ENCODE measurements at places on chromosomes 6 and 20. TPM values are rescaled to one million over a fixed set of nuclear protein-coding genes. Genes with fewer than 3 reads are reported as not detected.

DNA sequence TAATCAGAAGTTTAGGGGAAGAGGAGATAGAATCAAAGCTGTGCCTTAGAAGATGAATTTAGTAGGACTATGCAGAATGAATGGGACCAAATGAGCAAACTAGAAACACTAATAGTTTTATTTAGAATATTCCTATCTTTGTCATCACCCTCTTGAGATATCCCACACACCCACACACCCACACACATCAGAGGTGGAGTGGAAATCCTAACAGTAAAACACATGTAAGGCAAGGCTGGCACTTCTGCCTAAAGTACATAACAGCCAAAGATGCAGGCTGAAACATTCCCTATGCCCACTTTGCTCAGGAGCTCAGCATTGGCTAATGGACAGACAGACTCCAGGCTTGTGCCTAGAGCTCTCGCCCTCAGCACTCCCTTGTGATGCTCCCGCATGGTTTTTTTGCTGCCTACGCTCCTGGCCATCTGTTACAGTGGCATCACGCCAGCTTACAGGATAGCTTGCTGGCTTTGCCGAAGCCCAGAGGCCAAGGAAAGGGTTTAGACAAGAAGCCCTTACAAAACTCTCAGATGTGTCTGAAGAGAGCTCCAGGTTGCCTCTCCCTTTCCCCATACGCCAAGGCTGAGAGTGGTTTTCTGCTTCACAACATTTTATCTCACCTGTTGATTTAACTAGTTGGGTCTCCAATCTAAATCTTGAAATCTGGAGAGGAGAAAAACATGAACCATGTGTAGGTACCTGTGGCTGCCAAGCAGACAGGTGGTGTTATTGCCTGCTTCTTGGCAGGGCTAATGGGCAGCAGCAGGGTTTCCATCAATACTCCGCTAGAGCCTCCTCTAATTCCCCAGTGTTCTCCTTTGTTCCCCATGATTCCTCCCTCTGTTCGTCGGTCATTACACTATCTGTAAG, 282.6 kb upstream of the ID4 start:
- DNase-seq, result no peak

GRCh38 chr20:41587523-41587922, 30.7 kb downstream of the CHD6 start:
- no peak for DNase-seq

DNA sequence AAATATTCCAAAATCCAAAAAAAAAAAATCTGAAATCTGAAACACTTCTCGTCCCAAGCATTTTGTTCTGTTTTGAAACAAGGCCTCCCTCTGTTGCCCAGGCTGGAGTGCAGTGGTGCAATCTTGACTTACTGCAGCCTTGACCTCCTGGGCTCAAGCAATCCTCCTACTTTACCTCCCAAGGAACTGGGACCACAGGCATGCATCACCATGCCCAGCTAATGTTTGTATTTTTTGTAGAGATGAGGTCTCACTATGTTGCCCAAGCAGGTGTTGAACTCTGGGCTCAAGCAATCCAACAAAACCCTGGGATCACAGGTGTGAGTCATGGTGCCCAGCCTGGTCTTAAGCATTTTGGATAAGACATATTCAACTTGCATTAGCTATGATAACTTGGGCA, 13.6 kb downstream of the SESN1 start:
- no peak for DNase-seq

GRCh38 chr20:62906647-62907375, 19.5 kb downstream of the DIDO1 start:
- no peak for DNase-seq

DNA sequence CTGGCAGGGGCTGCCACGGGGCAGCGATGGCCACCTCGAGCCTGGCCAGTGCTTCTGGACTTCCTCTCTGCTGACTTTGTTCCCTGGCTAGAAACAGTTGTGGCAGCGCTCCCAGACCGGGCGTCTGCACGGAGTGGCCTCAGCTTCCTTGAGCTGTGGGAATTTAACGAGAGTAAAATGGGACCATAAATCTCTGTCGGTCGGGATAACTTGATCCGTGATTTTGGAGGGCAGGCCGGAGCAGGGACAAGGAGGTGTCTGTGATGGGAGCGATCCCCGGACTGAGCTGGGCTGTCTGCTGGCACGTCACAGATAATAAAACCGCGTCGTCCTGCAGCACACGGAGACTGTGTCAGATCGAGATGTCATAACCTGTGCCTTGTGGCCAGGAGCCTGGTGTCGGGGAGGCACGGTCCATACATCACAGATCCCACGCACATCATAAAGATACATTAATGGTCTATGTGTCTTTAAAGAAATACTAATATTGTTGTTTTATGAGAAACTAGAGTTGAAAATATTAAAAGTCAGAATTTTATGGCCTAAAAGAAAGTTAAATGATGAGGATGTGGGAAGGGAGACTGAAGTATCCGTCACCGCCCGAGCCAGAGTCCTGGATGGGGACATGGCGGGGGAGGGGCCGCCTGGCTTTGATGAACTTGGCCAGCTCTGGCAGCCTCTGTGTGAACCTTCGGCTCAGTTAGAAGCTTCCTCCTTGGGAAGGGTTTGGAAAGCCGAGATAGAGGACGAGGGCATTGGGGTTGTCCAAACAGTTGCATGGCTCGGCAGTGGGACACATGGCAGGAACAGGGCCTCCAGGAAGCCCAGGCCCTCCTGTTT, 6.5 kb upstream of the RBBP8NL start:
- no peak for DNase-seq

DNA sequence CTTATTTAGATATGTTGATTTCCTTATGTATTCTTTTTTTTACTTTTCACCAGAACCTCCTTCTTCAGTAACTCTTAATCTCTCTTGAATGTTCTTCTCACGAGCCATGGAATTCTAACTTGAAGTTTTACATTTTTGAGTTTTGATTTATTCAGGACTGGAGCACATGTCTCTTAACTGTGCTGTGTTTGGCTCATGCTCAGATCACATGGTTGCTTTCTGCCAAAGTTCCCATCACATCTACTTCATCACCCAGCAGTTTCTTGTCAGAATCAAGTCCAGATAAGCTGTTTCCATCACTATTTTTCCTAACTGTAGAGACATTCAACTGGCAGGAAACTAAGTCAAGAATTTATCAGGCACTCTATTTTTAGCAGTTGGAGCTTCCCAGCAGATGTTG, 31.7 kb downstream of the SLC35A1 start:
- DNase-seq, result no peak

DNA sequence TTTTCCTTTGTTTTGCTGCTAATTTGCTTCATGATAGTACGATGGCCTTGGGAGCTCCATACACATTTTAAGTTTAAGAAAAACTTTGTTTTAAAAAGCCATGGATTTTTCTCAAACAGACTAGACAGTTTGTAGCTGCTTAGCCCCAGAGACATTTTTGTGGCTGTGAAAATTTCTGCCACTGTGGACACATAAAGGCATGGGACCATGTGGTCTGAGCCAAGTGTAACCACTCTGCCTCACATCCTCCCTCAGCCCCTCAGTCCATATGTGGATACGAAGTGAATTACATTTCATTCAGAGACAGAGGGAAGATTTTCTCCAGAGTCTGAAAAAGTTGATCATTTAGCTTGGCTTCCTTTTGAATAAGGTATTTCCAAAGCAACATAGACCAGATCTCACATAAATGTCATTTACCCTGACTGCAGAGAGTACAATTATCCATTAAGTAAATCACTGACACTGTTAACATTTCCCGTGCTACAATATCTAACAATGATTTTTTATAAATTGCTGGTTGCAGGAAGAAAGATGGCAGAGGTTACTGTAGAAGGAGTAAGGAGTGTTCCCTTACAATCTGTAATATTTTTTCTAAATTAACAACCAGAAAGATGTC, 87.4 kb downstream of the GJA1 start:
- no peak for DNase-seq

GRCh38 chr6:15378866-15379265, 133.0 kb downstream of the JARID2 start:
- no peak for DNase-seq

- no peak for DNase-seq
These were observed 36.4 kb upstream of the NELFCD start for GRCh38 chr20:58944610-58945009.

GRCh38 chr6:4010048-4010447, 68.9 kb downstream of the FAM217A start:
- no peak for DNase-seq

DNA sequence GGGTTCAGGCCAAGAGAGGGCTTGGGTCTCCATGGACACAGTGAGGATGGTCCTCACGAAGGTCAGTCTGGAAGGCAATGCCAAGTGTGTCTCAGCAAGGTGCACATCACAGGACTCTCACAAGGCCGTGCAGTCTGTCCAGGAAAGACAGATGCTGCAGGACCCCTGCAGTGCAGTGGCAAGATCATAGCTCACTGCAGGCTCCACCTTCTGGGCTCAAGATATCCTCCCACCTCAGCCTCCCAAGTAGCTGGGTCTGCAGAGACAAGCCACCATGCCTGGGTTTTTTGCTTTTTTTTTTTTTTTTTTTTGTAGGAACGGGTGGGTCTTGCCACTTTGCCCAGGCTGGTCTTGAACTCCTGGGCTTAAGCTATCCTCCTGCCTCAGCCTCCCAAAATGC, 26.4 kb downstream of the ZMYND8 start:
- DNase-seq, result no peak

IP6K3 gene
- 0.06 TPM for total RNA-seq

LHFPL5 gene
- total RNA-seq, result not detected

PLN gene
- total RNA-seq, result 0.60 TPM

SYCP2 gene
- 0.23 TPM for total RNA-seq

TENT5A gene
- total RNA-seq, result 16.4 TPM

COL12A1 gene
- 272 TPM for total RNA-seq

MEP1A gene
- 0.08 TPM for total RNA-seq

SNRNP48 gene
- total RNA-seq, result 6.6 TPM

LTB gene
- not detected for total RNA-seq

Data from H4 (cell line).